ENCODE measurements at places on chromosomes 5 and 9.

GRCh38 chr5:127814588-127814973, 111.4 kb downstream of the CCDC192 start:
- DNase-seq = no peak

DNA sequence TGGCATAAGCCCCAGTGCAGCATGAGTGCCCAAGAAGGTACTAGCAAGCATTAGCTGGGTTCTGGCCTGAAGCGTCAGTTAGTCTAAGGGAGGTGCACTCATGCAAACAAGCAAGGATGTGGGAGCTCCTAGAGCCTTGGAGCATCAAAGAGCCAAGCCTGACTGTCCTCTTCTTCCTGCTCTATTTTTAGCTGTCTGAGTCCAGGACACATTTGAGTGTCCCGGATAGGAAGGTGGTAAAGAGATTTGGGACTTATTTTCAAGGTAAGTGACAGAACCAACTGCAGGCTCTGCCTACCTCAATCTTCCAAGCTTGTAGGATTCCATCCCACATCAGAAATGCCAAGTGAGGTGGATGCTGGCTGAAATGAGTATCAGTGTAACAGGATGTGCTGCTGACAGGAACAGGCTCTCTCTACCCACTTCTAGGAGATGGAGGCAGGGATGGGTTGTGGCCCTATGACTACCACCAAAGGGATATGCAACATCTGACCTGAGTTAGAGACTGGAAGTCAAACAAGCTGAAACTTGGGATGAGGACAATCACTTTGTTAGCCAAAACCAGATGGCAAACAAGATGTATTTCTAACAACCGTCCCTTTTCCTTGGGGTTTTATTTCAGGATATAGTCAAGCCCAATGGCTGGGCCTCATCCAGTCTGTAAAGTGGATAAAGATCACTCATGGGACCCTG, 15.1 kb downstream of the MACROH2A1 start:
- DNase-seq = no peak

GRCh38 chr9:9746826-9747225, 866.0 kb downstream of the PTPRD start:
- DNase-seq = no peak

GRCh38 chr5:64147849-64148441, 17.7 kb upstream of the RNF180 start:
- no peak for DNase-seq

GRCh38 chr9:89718176-89718575, 113.4 kb downstream of the GADD45G start:
- DNase-seq = no peak

All from B cell (primary cell).